Coronary artery (tissue), 2 donors: ENCODE measurements at places on chromosomes 2 and 18.

DNA sequence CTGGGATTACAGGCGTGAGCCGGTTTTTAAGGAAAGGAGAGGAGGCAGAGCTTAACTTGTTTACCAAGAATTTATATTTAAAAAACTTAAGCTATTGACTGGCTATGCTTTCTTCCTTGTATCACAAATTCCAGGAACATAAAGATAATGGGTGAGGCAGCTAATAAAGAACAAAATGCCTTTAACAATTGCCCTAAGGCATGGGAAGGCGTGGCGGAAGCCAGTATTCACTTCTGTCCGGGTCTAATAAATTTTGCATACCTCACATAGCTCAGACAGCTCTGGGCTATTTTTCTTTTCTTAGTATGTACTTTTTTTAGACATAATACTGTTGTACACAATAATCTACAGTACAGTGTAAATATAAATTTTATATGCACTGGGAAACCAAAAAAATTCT is 1.0 kb upstream of the LDAH start:
- DNase-seq: no peak

DNA sequence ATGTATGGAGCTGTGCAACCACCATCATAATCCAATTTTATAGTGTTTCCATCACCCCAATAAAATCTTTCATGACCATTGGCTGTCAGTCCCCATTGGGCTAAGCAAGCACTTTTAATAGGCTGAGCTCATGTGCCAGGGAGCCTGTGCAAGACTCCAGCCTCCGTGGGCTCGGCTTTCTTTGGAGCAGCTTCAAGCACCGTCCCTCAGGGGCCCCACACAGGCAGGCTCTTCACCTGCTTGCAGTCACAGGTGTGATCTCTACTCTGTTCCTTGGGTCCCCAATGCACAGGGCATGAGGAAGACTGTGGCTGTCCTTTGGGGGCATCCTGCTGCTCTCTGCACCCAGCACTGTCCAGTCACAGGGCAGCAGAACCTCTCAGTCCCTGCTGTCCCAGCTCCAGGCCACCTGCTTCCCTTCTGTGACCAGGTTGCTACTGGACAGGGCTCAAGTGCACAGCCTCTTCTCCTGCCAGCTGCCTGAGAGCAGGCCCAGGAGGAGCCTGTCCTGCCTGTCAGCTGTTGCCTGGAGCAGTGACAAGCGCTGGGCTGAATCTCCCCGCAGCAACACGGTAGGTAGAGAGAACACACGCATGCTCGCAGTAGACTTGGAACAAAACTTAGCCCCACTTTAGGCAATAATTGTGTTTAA is 40.7 kb upstream of the TMEM131 start:
- DNase-seq: no peak

- no peak for DNase-seq
Observed at GRCh38 chr2:237549643-237550415, 16.5 kb upstream of the PRLH start.

- DNase-seq: no peak
Observed at GRCh38 chr18:3485153-3486149, 35.5 kb downstream of the TGIF1 start.
